Esophagus mucosa (tissue), 1 donor: ENCODE measurements at places on chromosomes 2 and 18. TPM values are rescaled to one million over a fixed set of nuclear protein-coding genes. Genes with fewer than 3 reads are reported as not detected.

- no peak for ATAC-seq
Observed at GRCh38 chr2:223618172-223619035, 16.2 kb upstream of the SCG2 start.

Gene PJVK
- total RNA-seq, result 1.4 TPM

Gene GPBAR1
- total RNA-seq, result not detected

Gene FSHR
- total RNA-seq, result not detected

GRCh38 chr2:113015655-113016054, 10.4 kb downstream of the IL36A start:
- ATAC-seq, result peak; percentile 74

GRCh38 chr2:23065936-23066335, 319.0 kb upstream of the KLHL29 start:
- no peak for ATAC-seq

- ATAC-seq, result no peak
Observed at GRCh38 chr2:226720948-226721347, 78.7 kb downstream of the IRS1 start.

- no peak for ATAC-seq
Observed at GRCh38 chr18:36519358-36519757, 221.8 kb downstream of the FHOD3 start.

Gene CTAGE1
- total RNA-seq, result not detected

Gene CGREF1
- total RNA-seq, result 0.96 TPM

GRCh38 chr18:35585608-35586007, 4.1 kb downstream of the GALNT1 start:
- ATAC-seq, result no peak

GRCh38 chr2:191611614-191612013, 66.3 kb upstream of the NABP1 start:
- ATAC-seq, result no peak

- no peak for ATAC-seq
Observed at GRCh38 chr2:64134813-64135212, 9.4 kb downstream of the PELI1 start.

- no peak for ATAC-seq
Observed at GRCh38 chr2:79640001-79640400, 127.2 kb downstream of the CTNNA2 start.

Gene NTSR2
- total RNA-seq, result not detected

GRCh38 chr2:71939588-71940535, 207.8 kb downstream of the CYP26B1 start:
- ATAC-seq, result no peak

Gene CDK15
- total RNA-seq, result 0.12 TPM

DNA sequence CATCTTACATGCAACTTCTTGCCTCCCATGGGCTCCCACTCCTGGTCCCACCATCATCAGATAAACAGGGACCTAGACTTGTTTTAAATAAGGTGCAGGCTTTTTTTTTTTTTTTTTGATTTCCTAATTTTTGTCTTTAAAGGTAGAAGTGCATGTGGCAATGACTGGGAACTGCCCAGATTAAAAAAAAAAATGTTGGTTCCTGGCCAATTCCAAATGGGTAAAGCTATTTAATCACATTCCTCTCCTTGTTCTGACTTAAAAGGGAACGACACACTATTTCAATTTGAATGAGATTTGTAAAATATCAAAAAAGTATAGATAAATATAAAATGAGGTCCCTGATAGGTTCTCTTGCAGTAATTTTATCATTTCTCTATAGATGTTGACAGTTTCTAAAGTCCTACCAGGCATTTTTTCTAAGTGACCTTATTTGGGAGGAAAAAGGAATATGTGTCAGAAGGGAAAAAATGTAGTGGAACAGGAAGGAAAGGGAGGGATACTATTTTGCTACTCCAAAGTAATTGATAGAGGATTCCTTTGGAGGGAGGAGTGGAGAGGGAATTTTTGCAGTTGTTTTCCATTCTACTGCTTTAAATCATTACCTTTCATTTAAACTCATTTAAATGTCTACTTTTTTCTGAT, 43.3 kb downstream of the DDX1 start:
- ATAC-seq, result no peak
